ENCODE measurements at places on chromosomes 12 and 14.

- DNase-seq, result peak; percentile 64
Measured at GRCh38 chr12:95218150-95219133, 835 bp downstream of the VEZT start.

- no peak for DNase-seq
Measured at GRCh38 chr14:34810028-34810427, 65.1 kb downstream of the BAZ1A start.

DNA sequence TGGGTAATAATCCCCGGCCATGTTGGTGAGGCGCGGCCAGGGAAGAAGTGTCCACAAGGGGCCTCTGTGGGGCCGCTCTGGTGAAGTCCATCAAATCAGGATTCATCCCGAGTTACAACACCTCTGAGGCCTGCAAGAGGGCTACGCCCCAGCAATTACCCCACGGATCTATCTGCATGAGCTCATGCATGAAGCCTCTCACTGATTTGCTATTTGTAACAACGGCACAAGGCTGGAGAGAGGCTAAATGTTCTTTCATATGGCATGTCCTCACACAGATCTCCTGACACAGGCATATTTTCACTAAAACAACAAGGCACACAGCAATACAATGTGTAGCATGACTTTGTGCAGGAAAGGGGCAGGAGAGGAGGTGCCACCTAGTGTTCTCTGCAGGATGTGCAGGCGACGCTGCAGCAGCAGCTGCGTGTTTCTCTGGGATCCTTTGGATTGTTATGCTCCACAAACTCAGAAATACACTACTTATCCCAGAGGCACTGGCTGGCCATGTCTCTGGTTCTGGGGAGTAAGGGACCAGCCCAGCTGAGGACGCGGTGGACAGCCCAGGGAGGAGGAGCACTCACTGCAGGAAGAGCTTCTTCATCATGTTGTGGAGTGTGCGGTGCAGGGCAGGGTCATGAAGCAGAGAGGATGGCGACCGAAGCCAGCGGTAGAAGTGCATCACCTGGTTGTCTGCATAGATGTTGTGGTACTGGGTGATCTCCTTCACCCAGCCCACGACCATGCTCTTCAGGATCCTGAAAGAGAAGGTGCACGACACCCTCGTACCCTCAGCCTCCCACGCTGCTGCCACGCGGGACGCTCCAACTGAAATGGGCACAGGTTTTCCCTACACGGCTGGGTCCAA lies 20.2 kb downstream of the P2RX2 start:
- peak; percentile 52 for DNase-seq

- peak; percentile 49 for DNase-seq
Measured at GRCh38 chr14:89625244-89625713, 208.2 kb upstream of the FOXN3 start.

- DNase-seq, result no peak
Measured at GRCh38 chr12:116600959-116601918, 42.1 kb downstream of the MAP1LC3B2 start.

DNA sequence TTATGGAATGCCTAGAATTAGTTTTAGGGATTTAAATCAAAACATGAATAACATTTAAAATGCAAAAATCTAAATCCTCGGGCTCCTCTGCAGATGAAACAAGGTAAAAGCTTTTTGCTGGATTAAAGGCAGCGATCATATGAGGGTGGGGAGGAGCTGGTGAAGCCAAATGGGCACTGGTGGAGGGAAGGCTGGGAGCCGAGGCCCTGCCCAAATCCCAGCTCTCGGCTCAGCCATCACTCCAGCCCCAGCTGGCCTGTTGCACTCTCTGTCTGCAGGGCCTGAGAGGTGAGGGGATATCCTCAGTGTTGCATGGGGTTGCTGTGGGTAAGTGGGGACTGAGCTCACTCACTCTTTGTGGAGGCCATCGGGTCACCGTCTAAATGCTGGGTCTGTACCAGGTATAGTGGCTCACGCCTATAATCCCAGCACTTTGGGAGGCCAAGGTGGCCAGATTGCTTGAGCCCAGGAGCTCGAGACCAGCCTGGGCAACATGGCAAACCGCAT lies 28.6 kb downstream of the CALM1 start:
- DNase-seq, result peak; percentile 39

GRCh38 chr12:93167841-93168492 lies 209.8 kb upstream of the NUDT4 start:
- DNase-seq, result peak; percentile 31
